ENCODE measurements at places on chromosomes 5 and 9. TPM values are rescaled to one million over a fixed set of nuclear protein-coding genes. Genes with fewer than 3 reads are reported as not detected.

The DMRT3 gene
- not detected for polyA plus RNA-seq

DNA sequence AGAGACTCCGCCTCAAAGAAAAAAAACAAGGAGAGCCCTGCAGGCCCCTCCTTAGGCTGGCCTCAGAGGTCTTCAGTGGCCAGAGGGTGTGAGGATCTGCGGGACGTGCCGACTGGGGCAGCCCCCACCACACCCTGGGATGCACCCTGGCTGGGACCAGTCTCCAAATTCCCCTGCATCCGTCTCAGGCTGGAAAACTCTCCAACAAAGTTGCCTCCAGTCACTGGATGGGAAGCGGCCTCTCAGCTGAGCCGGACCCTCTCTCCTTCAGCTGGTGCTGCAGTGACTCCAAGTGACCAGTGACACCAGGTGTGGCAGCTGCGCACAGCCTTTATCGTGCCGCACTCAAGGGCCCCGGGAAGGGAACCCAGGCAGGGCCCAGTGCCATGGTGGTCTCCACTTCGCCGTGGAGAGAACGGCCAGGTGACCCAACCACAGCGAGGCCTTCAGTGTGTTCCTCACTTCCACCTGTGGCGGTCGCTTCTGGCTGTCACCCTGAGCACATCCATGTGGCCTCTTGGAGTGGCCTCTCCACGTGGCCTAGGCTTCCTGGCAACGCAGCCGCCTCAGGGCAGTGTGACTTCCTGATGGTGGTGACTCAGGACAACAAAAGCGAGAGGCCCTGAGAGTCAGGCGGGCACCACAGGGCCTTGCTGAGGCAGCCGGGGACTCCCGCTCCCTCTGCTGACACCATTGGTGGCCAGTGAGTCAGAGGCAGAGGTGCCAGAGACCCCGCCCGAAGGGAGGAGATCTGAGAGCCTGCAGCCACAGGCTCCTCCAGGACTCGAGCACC lies 19.3 kb upstream of the CAMSAP1 start:
- no peak for DNase-seq

GRCh38 chr9:135487281-135488012 lies 7.9 kb downstream of the PPP1R26 start:
- DNase-seq = no peak

DNA sequence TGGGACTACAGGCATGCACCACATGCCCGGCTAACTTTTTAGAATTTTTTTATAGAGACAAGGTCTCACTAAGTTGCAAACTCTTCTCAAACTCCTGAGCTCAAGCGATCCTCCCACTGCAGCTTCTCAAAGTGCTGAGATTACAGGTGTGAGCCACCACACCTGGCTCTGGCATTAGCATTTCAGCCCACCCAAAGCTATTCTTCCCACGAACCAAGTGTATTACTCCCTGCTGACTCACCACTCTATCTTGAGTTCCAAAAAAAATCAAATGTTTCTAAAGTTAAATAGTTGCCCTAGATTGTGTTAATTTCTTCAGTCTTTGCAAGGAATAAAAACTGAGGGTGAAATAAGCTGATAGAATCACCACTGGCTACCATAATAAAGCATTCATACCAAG lies 205.5 kb downstream of the ARRDC3 start:
- no peak for DNase-seq

- DNase-seq = no peak
Observed at GRCh38 chr9:99038484-99038820, 66.5 kb upstream of the TGFBR1 start.

Measured in small intestine (tissue), 16 donors.